ENCODE measurements at places on chromosomes 5 and 9.

DNA sequence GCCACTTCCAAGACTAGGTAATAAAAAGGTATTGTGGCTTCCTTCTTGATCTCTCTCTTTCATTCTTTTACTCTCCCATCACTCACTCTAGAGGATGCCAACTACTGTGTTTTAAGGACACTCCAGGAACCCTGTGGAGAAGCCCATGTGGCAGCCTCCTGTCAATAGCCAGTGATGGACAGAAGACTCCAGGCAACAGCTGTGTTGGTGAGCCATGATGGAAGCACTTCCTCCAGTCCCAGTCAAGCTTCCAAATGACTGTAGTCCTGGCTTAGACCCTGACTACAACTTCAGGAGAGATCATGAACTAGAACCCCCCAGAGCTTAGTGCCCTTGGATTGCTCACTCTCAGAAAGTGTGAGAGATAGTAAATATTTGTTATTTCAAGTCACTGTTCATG, 123.9 kb downstream of the PPP2R2B start:
- DNase-seq, result no peak

DNA sequence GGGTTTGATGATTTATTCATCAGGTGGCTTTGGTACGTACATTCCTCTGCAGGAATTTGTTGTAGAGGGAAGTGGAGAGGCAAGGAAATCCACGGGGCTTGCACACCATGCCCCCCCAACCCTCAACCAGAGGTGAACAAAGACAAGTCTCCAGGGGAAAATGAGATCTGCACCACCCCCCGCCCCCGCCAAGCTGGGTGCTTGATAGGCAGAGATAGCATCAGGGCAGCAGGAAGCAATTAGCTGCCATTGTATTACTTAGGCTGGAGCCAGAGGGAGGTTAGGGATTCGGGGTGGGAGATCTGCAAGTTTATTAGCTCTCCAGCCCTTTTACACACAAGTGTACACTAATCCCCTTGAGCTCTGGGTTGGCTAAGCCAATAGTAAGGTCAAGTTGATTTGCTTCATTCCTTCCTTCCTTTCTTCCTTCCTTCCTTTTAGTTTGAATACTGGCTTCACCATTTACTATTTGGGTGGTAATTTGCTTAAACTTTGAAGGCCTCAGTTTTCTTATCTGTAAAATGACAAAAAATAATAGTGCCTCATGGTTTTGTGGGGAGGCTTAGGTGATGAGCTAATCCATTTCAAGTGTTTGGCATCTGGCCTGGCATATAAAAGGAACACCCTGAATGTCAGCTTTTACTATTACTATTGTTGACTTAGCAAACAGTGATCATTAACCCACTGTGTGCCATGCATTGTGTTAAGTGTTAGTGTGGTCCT, 34.1 kb downstream of the SPRY4 start:
- DNase-seq, result peak; percentile 32

DNA sequence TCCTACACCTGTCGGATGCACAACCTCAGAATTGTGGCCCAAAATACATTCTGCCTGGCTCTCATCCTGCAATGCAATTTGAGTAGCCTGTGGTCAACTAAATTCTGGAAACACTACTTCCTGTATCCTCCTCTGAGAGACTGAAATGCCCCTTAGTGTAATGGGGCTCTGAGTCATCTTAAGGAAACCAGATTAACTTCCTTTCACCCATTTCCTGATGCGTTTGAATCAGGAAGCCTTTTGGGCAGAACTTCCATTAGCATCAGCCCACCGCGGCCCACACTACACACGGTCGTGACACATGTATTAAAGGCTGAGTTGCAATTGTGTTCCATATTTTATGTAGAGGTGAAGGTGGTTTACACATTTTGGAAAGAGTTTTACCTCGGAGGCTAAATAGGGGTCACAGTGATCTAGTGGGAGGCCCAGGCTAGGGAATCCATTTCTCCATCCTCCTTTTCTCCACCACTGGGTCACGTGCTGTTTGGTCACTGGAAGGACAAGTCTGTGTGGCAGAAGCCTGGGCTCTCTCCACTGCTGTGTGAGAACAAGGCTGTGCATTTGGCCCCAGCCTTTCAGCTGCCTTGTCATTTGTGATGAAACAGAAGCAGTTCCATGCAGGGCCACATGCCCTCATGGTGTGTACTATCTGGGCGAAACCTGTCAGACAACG, 55.9 kb downstream of the DAP start:
- peak; percentile 56 for DNase-seq

DNA sequence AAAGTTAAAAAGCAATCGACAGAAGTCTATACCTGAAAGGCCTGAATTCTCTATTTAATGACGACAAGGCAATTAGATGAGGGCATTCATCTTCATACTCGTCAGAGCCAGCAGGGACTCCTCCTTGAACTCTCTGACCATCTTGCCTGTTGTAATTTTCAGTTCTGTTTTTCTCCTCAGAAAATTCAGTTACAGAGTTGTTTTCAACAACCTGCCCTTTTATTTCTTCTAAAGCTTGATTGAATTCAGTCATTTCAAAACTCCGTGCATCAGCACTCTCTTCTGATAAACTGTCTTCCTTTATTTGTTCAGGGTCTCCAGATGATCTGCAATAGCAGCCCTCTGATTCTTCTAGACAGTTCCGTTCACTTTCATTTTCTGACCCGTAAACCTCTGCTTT, 15.6 kb downstream of the RIOK2 start:
- no peak for DNase-seq

DNA sequence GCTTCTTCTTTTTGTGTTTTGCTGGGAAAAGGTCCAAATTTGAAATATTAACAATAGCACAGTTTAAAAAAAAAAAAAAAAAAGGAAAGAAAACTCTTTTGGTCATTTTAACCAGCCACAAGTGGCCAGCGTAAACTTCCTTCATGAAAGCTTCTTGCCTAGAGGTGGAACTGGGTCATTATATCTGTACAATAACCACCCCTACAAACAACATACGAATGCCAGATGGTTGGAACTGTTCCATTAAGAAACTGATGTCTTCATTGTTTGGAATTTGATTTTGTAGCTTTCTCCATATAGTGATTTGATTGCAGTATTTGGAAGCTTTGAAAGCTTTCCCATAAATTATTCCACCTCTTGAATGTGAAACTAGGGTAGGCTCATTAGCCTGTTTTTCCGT, 18.3 kb upstream of the LPAR1 start:
- no peak for DNase-seq

DNA sequence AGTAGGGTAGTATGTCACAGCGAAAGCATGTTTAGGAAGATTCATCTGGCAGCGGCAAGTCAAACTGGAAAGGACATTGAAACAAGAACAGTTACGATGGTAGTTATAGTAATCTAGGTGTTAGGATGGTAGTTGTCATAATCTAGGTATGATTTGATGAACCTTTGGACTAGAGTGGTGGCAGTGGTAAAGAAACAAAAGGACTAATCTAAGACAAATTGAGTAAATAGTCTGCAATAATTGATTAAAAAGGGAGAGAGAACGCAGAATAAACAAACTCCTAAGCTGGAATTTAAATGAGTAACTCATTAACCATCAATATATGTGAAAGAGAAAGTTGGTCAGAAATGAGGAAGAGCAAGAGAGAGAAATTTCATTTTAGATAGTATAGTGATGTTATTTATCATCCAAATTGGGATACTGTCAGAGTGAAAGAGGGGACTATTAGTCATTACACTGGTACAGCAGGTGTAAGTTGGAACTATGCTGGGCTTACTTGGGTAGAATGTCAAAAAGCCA, 56.8 kb downstream of the MTREX start:
- no peak for DNase-seq

GRCh38 chr9:135093111-135093510, 5.6 kb downstream of the OLFM1 start:
- no peak for DNase-seq

GRCh38 chr9:77981332-77981731, 50.3 kb downstream of the GNAQ start:
- DNase-seq, result peak; percentile 80

- DNase-seq, result peak; percentile 25
Measured at GRCh38 chr5:93151121-93151520, 429.9 kb downstream of the NR2F1-AS1 start.

- peak; percentile 81 for DNase-seq
Measured at GRCh38 chr5:33441241-33442177, 744 bp downstream of the TARS1 start.

DNA sequence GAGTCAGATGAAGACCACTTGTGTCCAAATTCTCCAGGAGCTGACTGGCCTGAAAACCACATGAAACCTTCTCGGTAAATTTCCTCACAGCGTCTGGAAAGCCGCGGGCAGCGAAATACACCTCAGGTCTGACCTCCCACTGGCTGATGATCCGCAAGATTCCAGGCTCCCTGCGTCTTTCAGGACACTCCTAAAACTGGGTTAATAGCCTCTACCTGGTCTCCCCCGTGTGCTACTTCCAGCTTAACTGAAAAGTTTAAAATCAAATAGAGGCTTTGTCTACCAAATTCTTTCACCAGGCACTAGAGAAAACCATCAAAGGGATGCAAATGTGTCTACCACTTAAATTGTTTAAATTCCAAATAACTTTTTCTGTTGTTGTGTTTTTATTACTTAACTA, 312.6 kb downstream of the DRD1 start:
- DNase-seq, result no peak

- DNase-seq, result peak; percentile 76
Measured at GRCh38 chr9:120935383-120935857, 8.8 kb upstream of the TRAF1 start.

GRCh38 chr5:159047086-159047485, 52.6 kb downstream of the EBF1 start:
- no peak for DNase-seq

DNA sequence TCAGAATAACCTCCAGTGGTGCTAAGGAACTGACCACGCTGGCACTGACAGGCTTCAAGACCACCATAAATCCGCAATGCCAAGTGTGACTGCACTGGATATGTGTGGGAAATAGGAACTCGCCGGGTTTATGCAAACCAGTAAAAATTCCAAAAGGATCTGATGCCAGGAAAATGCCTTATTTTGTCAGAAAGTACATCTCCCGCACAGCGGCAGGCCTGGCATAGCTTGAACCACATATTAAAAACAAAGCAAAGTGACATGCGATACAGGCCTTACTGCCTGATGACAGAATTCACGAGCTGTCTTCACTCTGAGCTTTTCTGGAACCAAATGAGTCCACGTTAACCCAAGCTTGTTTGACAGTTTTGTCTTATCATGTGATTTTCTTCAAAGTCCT, 139.6 kb downstream of the GLIS3 start:
- DNase-seq, result no peak

GRCh38 chr5:27392716-27393115, 354.3 kb upstream of the CDH9 start:
- DNase-seq, result no peak

DNA sequence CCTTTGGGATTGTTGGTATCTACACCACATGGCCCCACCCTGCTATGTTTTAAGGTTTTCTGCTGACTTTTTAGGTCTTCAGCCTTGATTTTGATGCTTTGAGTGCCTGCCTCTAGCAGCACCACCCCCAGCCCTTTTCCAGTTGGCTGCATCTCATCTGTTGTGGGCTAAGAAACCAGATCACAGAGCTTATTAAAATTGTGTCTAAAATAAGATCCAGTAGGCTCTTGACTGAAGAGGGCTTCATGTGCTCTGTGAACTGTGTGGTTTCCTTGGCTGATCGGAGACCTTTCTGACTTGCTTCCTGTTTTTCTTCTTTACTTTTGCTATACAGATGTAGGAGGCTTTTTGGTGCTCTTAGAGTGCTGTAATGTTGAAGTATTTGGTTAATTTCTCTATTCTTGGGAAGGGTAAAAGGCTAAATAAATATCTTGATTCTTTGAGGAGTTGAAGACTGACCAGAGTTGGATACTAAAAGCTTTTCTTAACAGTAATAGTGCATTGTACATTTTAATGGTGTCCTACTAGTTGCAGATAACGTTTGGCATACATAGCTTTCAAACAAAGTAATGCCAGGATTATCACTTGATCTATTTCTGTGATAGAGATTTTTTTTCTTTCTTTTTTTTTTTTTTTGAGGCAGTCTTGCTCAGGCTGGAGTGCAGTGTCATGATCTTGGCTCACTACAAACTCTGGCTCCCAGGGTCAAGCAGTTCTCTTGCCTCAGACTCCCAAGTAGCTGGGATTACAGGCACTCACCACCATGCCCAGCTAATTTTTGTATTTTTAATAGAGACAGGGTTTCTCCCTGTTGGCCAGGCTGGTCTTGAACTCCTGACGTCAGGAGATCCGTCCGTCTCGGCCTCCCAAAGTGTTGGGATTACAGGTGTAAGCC, 4.5 kb downstream of the UBE2D2 start:
- DNase-seq, result no peak

DNA sequence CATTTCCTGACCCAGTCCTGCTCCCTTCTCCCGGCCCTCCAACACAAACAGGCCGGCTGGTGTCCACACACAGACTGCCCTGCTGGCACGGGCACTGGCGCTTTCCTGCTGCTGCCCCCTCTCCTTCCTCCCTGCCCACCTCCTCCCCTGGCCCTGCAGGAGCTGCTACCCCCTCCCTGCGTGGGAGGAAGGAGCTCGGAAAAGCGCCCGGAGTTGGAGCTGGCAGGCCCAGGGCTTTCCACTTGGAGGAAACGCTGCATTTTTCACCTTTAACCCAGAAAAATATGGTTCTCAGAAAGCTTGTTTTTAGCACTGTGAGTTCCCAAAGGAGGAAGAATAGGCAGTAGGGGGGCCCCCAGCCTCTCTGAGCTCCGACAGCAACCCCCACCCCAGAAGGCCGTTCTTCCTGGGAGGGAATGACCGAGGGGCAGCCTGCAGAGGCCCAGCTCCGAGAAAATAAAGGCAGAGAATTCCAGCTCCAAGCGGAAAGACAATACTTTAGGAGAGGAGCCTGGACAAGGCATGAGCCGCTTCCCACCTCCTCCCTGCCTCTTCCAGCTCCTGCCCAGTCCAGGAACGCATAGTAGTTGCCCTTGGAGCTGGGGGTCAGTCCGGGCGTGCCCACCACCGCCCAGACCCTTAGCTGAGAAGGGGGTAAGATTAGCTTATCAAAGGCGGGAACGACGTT, 88.9 kb downstream of the LIFR start:
- no peak for DNase-seq

DNA sequence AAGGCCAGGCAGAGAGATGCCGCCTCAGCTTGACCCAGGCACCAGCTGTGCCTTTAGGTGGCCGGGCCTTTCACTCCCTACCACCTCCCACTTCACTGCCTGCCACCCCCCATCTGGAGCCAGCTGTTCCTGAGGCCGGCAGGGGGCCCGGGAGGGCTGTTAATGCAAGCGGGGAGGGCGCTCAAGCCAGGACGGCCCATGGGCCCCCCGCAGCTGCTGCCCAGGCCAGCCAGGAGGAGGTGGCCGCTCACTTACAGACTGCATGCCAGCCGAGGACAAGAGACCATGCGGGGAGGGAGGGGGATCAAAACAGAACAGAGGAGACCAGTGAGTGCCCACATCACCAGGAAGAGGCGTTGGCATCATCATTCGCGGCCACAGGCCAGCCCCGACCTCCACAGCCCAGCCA, 4.5 kb downstream of the ABCA2 start:
- DNase-seq, result no peak

- no peak for DNase-seq
Measured at GRCh38 chr9:133340256-133340655, 4.3 kb upstream of the SURF6 start.

- no peak for DNase-seq
Measured at GRCh38 chr9:882416-882924, 41.0 kb downstream of the DMRT1 start.
